ENCODE measurements at places on chromosomes 13 and 19.

- no peak for DNase-seq
These were observed at the start of gene CEACAM3 for GRCh38 chr19:41796362-41796761. Gene CEACAM3, plus strand, starts transcription at chr19:41796587. Its CDS starts 91 bp downstream, at chr19:41796678.

DNA sequence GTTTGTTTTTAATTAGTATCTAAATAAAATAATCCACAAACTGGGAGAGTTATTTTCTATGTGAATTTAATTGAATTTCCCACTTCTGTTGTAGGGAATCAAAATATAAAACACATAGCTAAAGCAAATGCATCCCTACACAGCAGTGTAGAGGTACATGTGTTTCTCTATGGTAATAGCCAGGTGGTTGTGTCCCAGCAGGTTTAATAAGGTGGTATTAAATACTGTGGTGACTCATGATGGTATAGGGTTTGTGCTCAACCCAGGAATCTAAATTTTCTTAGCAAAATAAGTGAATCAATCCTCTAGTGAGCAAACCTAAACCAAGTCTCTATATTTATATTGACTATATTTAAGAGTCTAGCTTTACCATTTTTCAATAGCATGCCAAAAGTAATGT, 30.0 kb downstream of the PCDH9 start:
- no peak for DNase-seq

- no peak for DNase-seq
These were observed 105.3 kb downstream of the RGCC start for GRCh38 chr13:41562541-41563178.

DNA sequence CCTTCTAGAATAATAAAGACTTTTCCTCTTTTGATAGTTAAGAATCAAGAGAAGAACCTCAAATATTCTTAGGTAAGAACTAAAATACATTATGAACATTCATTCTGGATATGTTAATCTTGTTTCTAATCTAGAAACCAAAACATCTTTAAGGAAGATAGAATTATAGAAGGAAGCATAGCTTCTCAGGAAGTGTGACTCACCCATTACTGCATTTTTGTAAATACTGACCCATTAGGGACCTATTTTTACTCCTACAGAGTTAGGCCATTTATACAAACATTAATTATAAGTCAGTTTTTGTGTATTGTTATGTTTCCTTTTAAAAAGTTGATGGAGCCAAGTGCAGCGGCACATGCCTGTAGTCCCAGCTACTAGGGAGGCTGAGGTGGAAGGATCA, 147.1 kb downstream of the NUFIP1 start:
- DNase-seq: peak; percentile 31

DNA sequence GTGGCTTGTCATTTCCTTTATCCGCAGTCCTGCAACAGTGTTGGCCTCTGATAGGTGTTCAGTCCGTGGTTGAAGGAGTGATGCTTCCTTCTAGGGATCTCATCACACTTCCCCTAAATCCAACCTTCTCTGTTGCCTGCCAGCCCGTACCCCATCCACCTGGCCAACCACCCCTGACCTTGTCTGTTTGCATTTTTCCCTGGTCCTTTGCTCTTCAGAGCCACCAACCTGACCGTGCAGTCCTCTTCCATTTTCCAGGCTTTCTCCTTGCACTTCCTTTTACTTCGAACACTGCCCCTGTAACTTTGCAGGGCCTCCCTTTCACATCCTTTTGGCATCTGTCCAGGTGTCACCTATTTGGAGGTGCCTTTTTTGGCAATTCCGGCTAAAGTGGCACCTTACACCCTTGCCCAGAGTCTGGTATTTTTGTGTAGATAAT, 696 bp downstream of the ZNF460 start:
- peak; percentile 25 for DNase-seq

- peak; percentile 64 for DNase-seq
These were observed 629.7 kb downstream of the LIG4 start for GRCh38 chr13:107585469-107586180.

DNA sequence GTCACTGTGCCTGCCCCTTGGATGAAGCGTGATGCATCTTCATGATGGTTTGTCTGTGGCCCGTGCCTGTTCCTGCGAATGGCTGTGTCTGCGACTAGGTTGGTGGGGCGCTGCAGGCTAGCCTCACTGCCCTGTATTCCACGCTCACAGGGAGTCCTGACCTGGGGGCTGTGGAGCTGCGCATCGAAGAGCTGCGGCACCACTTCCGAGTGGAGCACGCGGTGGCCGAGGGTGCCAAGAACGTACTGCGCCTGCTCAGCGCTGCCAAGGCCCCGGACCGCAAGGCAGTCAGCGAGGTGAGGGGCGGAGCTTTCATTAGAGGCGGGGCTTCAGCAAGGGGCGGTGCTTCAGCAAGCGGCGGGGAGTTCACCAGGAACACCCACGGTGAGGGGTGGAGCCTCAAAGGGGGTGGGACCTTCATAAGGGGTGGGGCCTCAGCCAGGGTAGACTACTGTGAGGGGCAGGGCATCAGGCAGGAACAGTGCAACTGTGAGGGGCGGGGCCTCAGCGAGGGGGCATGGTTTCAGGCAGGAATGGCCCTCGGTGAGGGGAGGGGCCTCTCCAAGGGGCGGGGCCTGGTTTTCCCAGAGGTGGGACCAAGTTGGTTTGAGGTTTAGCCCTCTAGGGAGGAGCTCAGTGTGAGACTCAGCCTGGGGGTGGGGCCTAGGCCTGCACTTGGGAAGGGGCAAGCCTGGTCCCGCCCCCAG, 17.2 kb downstream of the PKN1 start:
- peak; percentile 66 for DNase-seq

GRCh38 chr19:44585371-44586133, 27.8 kb upstream of the IGSF23 start:
- no peak for DNase-seq

- DNase-seq: no peak
These were observed 24.6 kb downstream of the CYSLTR2 start for GRCh38 chr13:48678316-48678715.

DNA sequence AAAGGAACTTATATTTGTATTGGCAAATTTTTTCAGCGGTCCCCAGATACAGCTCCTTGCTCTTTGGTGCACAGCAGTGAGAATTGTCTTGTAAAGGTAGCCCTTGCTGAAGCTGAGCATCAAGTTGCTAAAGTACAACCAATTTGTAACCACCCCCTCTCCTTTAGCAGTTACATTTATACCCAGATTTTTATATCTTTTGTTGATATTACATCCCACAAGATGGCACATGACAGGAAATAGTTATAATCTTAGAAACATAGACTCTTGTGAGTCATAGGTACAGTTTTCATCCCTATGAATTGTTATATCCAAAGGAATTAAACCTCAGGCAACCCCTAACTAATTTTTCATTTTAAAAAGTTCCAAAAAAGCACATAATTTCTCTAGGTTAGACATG, 523.0 kb upstream of the SLITRK1 start:
- DNase-seq: no peak

GRCh38 chr13:51036418-51036817, 74.7 kb downstream of the C13orf42 start:
- no peak for DNase-seq

GRCh38 chr13:31057403-31058033, 104.2 kb downstream of the HSPH1 start:
- DNase-seq: no peak
